ENCODE measurements at places on chromosomes 11 and 22.
A peak's percentile ranks its signal among the peaks of the same experiment; 100 is the strongest.

DNA sequence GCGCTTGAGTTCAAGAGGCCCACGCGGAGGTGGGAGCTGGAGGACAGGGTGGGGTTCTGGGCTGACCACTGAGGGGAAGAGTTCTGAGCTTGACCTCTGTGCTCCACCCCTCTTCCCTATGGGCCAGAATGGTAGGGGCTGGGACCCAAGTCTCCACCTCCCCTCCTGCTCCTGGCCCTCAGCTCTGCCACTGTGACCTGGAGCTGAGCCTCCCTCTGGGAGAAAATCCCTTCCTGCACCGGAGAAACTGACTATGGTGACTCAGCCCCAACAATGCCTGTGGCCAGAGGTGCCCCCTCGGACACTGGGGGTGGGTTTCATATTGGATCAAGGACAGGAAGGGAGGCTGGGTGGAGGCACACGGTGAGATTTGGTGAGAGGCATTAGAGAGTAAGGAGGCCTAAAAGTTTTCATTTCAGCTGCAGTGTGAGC, 23.0 kb downstream of the RELT start:
- no peak for DNase-seq

GRCh38 chr11:110345743-110346142, 49.3 kb upstream of the RDX start:
- DNase-seq, result no peak

- no peak for DNase-seq
These were observed 460 bp upstream of the MUC5AC start for GRCh38 chr11:1157341-1157644.

DNA sequence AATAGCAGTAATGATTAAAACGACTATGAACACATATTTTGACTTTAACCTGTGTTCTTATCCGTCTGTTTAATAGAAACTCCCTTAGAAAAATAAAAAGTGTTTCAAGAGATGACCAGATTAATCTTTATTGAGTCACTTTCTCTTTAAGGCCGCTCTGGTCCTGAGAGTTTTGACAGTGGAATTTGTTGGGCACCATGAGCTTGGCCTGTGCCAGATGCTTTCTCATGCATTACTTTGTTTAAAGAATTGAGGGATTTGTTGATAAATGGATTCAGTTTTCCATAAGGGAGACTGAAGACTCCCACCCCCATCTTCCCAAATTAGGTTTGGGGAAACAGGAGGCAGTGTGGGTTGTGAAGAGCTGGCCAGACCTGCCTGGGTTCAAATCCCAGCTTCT, 53.2 kb upstream of the ALX4 start:
- DNase-seq, result no peak

- no peak for DNase-seq
These were observed 36.5 kb upstream of the DNAJB13 start for GRCh38 chr11:73914284-73914683.

GRCh38 chr22:49633010-49633324, 194.7 kb downstream of the BRD1 start:
- DNase-seq, result no peak

- DNase-seq, result no peak
These were observed 72.4 kb upstream of the FAT3 start for GRCh38 chr11:92152245-92152644.

GRCh38 chr11:73388265-73389133, 12.3 kb downstream of the RELT start:
- no peak for DNase-seq

- DNase-seq, result no peak
These were observed 115.4 kb downstream of the METTL15 start for GRCh38 chr11:28223577-28223976.

- DNase-seq, result no peak
These were observed 20.2 kb downstream of the NADSYN1 start for GRCh38 chr11:71472941-71473792.

DNA sequence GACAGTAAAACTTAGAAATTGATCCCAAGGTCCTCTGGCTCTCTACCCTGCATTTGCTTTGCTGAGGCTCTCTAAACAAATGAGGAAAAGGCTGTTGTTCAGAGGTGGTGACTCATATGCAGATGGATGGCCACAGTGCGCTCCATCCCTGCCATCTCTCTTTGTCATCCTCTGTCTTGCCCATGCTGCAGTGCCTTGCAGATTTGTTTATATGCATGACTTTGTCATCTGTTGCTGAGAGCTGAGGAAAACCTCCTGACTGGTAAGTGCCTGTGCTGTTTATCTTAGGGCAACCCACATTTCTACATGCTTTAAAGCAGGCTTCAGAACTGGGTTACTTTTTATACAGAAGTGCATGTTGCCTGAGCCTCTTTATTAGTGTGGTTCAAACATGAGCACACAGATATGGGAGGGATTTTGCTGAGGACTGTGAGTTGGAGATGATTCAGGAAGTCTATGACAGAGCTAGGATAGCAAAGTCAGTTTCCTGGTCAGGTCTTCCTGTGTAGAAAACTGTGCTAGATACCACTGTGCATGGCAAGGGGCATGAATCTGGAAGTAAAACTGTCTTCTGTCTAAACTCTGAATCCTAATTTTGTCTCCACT, 57.4 kb downstream of the JAM3 start:
- no peak for DNase-seq

GRCh38 chr22:48426466-48427380, 1401.0 kb downstream of the BRD1 start:
- DNase-seq, result no peak

DNA sequence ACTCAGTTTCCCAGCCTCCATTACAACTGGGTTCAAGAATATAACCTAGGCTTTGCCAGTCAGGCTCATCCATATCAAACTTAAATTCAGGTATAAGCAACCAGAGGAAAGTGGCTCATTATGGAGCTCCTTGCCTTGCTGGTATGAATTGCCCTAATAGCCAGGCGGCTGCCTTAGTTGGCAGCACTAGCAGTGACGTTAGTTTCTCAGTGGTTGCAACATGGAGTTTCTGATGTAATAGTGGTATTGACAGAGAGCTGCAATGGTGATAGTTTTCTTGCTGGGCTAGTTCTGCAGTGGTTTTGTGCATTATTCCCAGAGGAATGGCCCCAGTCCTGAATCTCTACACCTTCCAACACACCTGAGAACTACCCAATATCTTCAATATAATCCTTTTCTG, 3.8 kb upstream of the TMEM123 start:
- no peak for DNase-seq

DNA sequence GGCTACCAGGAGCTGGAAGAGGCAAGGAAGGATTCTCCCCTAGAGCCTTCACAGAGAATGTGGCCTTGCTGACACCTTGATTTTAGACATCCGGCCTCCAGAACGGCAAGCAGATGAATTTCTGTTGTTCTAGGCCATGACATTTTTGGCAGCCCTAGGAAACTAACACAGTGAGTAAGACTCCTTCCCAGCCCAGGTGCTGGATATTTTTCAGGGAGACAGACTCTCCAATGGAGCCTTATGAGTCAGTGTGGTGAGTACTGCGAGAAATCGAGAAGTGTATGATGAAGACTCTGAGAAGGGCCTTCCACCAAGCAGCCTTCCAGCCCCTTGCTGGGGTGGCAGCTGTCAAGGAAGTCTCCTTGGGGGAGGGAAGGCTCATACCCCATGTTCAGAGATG, 114.4 kb downstream of the OSBP2 start:
- no peak for DNase-seq

DNA sequence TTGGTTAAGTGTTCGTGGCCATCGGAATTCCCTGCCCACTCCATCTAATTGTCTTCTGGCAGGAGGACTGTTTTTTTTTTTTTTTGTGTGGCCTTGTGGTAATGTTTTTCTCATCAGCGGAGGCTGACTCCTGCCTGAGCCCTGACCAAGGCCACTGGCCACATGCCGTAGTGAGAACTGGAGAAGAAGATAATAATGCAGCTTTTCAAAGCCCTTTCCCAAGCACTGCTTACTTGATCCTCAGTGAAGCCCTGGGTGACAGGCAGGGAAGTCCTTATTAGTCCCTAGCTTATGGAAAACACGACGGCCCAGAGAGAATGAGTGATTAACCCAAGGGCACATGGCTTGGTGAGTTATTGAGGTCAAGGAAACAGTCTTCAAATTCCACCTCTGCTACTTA, 71.2 kb downstream of the ADM start:
- no peak for DNase-seq

GRCh38 chr22:38205261-38206128, 3.7 kb downstream of the MAFF start:
- DNase-seq, result no peak

GRCh38 chr11:35138606-35138942, 397 bp upstream of the CD44 start:
- no peak for DNase-seq

DNA sequence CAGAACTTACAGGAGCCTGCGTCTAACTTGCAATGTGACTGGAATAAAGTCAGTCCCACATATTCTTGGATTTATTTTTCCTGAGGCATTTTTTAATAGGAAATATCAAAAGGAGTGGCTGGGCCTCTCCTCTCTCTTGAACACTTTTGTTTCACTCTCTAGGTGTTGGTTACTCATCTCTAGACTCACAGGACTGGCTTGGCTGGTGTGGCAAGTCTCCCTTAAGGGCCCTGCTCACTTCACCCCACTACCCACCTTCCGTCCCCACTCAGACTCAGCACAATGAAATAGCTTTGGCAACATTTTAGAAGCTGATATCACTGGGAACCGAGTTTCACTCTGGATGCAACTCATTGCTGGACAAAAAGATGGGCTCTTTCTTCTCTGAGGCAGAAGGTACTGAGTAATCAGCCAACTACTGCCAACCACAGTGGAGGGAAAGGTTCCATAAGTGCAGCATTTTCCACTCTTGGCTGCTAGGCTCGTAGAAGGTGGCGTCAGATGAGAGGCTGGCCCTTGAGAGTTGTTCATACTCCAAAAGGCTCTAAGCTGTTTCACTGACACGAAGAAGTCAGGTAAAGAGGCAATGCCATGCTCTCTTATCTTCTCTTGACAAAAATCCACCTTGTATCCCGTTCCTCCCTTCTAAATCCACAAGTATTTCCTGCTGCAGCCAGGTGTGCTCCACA, 390.6 kb downstream of the SOX6 start:
- DNase-seq, result no peak

DNA sequence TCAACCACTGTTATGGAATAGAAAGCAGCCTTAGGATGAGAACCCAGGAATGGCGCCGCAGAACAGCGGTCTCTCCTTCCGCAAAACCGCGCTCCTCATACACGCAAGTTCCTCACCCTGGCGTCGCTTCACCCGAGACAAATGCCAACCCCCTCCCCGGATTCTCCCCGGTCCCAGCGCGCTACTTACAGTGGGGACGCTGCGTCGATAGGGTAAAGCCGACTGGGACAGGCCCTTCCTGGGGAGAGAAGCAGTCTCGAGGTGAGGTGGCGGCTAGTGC, 287 bp downstream of the RPS13 start:
- DNase-seq, result no peak

DNA sequence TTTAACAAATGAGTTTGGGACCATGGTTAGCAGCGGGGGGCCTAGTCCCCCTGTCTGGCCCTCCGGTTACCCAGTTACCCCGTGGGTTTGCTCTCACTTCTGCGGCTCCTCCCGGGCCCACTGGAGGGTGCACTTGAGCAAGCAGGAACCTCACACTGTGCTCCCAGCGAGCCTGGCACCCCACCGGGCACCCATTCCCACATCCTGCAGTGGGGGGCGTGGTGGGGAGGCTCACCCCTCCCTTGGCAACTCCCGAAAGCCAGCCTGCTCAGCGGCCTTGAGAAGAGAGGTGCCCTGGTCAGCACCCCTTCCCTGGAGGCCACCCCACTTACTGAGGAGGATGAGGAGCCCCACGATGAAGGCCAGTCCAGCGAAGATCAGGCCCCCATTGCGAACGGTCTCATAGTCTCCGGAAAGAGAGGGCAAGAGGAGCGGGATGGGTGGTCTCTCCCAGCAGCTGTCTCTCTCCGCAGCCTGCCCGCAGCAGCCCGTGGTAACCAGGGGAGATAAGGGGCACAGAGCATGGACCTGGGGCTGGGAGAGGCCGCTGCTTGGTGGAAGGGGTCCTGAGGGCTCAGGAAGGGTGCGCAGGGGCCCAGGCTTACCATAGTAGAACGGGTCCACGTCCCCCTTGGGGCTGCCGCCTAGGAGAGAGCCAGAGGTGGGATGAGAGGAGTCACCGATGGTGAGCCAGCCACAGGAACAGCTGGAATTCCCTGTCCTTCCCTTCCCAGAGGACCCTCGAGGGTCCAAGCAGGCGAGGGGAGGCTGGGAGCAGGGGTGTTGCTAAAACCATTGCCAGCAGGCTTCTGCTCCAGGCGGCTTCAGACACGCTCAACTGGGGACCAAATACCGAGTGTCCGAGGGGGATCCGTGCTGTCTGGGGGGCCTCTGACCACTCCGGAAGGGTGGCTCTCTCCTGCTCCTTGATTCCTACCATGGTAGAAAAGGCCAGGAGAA, 2.2 kb downstream of the FXYD2 start:
- DNase-seq, result peak; percentile 43

- DNase-seq, result peak; percentile 76
These were observed 1.3 kb upstream of the ESAM start for GRCh38 chr11:124763156-124763947.

GRCh38 chr11:125952559-125952958, 6.7 kb downstream of the VSIG10L2 start:
- DNase-seq, result no peak

DNA sequence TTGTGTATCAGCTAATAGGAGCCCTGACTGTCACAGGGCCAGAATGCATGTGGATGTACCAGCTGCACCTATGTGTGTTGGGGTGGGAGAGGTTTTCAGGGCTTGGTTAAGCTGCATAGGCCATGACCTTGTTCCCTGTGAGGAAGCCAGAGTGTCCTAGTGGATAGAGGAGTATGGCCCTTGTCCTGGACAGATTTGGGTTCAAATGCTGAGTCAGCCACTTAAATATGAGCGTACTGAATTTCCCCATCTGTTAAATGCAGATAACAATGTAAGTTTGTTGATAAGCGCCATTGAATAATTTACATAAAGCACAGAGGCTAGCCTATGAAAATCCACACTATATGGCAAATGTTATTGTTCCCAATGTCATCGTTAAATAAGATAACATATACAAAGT, 74.4 kb downstream of the PANX1 start:
- no peak for DNase-seq

GRCh38 chr11:60905551-60906113, 753 bp downstream of the PRPF19 start:
- no peak for DNase-seq

DNA sequence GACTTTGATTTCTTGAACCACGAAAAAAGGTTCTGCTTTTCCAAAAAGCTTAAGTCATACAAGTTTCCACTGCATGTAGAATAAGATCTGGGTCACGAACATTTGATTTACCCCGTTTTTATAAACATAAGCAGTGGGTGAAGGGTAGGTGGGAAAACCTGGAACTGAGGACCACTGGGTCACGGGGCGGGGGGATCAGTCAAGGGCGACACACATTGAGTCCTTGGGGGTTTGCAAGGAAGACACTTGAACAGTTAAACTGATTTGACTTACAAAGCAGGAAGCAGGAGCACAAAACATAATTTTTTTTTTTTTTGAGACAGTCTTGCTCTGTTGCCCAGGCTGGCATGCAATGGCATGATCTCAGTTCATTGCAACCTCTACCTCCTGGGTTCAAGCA, 10.9 kb downstream of the FADS3 start:
- no peak for DNase-seq

GRCh38 chr11:111469200-111469599, 43.0 kb downstream of the BTG4 start:
- DNase-seq, result no peak

- DNase-seq, result no peak
These were observed 52.3 kb upstream of the SCUBE2 start for GRCh38 chr11:9143721-9144120.

- no peak for DNase-seq
These were observed 39.1 kb upstream of the SHISAL1 start for GRCh38 chr22:44351685-44352377.
